ENCODE measurements at places on chromosomes 2 and 18.

GRCh38 chr2:25044990-25045389 lies 3.1 kb downstream of the EFR3B start:
- no peak for DNase-seq

- DNase-seq, result no peak
Observed at GRCh38 chr2:10337449-10338269, 35.0 kb downstream of the HPCAL1 start.

GRCh38 chr18:78629426-78629825 lies 350.2 kb upstream of the SALL3 start:
- no peak for DNase-seq

DNA sequence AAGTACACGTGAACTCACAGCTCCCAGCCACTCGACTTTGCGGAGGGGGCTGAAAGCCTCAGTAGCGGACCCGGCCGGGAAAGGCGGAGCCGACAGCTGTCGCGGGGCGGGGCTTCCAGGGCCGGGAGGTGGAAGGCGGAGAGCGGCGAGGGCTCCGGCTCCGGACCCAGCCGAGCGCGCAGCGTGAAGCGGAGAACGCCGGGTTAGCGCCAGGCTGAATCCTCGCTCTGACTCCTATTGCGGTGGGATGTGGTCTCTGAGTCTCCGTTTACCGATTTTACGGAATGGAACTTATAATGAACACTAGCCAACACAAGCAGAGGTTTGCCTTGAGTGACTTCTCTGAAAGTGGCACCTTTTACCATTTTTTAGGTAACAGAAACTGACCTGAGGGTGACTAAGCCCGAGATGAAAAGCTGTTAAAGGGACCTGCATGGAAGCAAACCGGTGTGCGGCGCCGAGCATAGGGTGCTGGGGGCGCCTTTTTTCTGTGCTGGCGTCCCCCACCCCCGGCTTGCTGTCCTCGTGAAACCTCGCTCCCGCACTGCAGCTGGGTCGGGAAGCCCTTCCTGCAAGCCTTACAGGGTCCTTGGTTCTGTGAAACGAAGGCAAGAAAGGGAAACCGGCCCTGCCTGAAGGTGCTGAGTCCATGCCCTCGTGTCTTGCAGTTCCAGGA lies 72.9 kb downstream of the EN1 start:
- no peak for DNase-seq

- no peak for DNase-seq
Observed at GRCh38 chr18:31591113-31591512, 564 bp upstream of the TTR start.

- no peak for DNase-seq
Observed at GRCh38 chr2:85988914-85989270, 100.1 kb upstream of the ST3GAL5 start.

DNA sequence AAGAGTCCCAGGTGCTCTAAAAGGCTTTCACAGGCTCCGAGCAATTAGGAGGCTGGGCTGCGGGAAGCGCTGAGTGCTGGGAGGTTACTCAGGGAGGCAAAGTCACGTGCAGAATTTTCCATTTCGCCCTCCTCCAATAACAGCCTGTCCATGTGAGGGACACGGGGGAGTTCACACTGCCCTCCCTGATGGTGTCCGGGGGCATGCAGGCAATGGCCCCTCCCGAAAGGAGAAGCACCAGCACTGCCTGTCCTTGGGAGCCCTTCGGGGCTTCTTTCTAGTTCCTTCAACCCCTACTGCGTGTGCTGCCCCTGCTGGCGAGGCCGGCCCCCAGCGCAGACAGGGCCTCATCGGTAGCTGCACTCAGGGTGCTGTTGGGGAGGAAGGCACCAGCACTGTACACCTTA lies 63.1 kb upstream of the HPCAL1 start:
- DNase-seq, result no peak

All from SHP77 treated with DMSO at 0.1 percent for 48 hours (cell line).